CD4-positive, alpha-beta T cell treated with Interleukin-15 for 4 hours (primary cell): ENCODE measurements at places on chromosomes 12 and 14.

DNA sequence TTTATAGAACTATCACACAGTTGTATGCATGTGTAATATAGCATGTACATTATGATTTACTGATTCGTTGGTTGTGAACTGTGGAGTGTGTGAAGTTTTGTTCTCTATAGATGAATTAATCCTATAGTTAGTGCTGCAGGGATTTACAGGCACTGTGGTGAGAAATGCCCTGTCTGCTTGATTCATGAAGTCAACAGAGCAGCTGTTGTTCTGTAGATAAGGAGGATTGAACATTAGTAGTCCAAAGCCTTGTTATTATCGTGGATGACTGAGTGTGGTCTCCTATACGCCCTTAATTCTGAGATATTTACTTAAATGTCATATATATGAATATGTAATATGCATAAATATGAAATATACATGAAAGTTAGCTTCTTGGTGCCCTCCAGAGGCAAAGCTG lies 98.3 kb downstream of the DNAH10 start:
- DNase-seq, result no peak

GRCh38 chr14:74913986-74914573 lies 9.0 kb downstream of the RPS6KL1 start:
- no peak for DNase-seq

DNA sequence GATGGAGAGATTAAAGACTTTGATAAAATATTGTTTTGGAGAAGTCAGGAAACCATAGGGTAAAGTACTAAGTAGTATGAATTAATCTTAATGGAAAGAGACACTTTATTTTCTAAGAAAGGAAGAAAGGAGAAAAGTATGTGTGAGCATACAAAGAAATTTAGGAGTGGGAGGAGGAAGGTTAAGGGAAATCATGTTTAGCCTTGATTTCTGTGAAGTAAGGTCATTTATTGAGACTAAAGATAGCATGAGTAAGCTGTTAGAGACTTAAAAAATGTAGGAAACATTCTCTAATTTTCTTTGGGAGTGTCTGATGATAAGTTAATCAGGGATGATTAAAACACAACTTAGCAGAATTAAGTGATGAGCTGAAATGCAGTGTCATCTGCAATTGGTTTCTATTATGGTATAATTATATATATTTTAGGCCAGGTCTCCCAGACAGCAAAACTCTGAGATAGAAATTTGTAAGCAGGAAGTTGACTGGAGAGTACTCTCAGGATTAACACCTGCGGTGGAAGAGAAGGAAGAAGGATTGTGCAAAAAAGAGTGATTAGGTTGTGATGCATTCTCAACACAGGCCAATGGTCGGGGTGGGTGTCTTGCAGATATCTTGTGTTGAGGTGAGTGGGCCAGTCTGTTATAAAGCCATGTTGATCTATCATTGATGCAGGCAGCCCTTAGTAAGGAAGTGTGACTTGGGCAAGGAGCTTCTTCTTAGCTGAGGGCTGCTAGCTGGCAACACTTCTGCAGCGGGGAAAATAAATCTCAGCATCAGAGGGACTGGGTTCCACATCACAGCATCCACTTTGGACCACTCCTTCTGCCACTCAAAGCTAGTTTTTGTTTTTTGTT lies 256.2 kb downstream of the AEBP2 start:
- DNase-seq, result no peak

- no peak for DNase-seq
Observed at GRCh38 chr12:128421375-128421774, 154.4 kb downstream of the TMEM132C start.

DNA sequence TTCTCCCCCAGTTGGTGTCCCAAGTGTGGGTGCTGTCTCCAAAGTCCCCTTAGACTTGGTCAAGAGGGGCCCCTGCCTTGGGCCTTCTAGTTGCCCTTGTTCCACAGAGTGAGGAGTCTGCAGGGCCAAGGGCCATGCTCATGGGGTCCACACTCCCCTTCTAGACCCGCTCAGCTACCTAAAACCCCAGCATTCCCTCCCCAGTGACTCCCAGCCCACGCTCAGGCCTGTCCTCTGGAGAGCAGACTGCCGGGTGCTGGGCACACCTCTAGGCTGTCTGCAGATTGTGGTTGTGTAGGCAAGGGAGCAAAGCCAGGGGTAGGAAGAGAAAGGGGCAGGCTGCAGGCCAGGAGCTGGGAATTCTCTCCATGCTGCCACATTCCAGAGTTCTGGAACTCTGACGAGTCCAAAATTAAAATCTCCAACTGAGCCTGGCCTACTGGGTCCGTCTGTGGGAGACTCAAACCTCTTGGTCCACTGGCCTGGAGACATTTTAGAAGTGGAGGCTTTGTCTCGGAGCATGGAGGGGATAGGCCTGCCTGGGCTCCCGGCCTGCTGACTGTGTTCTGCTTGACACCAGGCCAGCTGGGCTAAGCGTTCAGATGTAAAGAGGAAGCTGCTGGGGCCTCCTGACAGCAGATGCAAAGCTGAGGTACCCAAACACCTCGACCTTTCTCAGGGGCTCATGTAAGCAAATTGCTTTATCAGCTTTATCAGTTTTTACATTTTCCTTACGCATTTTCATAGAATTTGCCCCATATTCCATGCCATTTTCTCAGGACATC lies 13.7 kb upstream of the KRT5 start:
- no peak for DNase-seq
